ENCODE measurements at places on chromosomes 5 and 9.

DNA sequence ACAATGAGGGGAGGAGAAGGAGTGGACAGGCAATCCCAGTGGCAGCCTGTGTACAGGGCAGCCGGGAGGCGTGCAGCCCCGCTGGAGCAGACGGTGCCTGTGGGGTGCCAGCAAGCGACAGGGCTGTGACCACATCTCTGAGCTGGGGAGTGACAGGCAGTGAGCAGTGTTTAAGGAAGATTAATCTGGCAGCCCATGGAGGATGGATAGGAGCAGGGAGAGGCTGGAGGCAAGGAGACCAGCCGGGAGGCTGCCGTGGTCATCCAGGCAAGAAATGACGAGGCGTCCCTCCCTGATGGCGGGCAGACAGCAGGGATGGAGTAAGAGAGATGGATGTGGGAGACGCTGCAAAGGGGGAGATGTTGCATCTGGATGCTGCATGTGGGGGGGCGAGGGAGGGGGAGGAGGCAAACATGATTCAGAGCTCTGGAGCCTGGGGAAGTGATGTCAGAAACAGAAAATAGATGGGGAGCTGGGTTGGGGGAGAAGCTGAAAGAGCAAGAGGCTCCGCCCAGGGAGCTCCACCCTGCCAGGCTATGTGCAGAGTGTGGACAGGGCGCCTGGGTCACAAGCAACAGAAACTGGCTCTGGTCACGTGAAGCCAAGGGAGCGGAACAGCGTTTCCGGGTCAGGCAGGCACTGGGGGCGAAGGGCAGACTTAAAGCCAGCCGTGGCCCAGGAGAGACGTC lies 12.6 kb downstream of the UNC5A start:
- DNase-seq: no peak

DNA sequence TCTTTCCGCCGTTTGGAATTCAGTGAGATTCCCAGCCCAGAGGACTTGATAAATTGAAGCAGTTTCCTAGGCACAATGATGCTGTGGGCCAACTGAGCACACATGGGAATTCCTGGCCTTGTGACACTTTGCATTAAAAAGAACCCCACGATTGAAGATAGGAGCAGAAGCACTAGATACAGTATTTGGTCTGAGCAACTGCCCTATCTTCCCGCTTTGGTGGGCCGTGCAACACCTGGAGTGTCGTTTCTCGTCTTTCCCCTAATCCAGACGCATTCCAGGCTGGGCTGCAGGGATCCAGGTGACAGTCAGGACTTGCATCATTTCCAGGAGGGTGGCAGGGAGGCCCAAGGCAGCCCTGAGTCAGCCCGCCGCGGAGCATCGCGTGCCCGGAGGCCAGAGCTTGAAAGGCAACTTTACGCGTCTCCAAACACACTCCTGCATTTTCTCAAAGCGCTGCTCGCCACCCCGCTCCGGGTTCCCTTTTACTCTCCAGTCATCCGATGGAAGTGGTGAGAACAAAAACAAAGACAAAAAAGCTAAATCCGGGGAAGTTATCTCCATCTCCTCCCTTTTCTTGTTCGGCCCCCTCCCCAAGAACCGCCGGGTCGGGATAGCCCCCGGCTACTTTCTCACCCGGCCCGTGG lies 753 bp upstream of the STC2 start:
- no peak for DNase-seq

DNA sequence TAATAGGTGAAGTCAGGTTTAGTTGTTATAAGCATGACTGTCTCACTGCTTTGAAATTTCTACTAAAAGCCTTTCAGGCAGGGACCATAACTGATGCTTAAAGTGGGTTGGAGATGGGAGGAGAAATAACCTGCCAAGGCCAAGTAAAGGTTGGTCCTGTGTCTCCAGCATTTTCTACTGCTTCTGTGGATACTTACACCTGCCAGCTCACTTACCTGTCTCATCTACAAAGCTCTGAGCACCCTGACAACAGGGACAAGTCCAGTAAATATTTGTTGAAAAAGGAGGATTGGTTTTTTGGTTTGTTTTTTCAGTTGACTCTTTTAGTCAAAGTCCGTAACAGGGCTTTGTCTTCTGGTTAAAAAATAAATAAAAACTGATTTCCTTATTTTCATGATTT lies 38.6 kb downstream of the GRAMD2B start:
- no peak for DNase-seq

GRCh38 chr9:85202596-85202995 lies 533.1 kb downstream of the NTRK2 start:
- no peak for DNase-seq

GRCh38 chr5:110590187-110590586 lies 136.3 kb downstream of the TMEM232 start:
- no peak for DNase-seq

- DNase-seq: no peak
Measured at GRCh38 chr9:96660692-96661248, 5.7 kb upstream of the PRXL2C start.

DNA sequence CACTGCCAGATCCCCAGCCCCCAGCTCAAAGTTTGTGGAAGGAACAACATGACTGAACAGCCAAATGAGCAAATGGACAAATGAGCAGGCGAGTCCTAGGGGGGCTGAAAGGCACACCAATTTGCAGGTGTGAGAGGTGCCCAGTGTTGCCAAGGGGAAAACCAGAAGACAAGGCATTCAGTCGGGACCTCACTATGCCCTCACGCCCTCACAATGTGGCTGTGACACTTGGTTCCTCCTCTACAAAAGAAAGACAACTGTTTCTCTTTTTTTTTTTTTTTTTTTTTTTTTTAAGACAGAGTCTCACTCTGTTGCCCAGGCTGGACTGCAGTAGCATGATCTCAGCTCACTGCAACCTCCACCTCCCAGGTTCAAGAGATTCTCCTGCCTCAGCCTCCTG lies 28.0 kb downstream of the TNIP1 start:
- no peak for DNase-seq

DNA sequence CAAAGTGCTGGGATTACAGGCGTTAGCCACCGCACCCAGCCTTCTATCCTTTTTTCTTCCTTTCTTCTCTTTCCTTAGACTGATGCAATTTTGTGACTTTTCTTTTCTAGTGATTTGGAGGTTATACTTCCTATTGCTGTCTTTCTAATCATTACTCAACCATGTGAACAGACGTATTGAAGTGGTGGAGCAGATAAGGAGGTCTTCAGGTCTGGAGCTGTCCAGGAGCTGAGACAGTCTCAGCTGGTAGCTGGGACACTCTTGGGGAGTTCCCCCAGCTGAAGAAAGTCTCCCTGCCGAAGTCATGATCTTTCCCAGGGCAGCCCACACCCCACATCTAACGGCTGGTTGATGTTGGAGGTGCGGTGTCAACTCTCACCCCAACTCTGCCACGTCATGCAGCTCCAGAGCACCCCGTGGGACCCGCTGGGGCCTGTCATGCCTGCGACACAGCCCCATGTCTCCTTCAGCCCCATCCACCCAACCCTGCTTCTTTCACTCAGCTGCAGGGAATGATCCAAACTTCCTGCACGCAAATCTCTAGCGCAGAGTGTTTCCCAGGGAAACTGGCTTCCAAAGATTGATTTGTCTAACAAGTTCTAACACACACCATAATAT lies 41.1 kb downstream of the NSUN2 start:
- DNase-seq: no peak

GRCh38 chr9:106670418-106670817 lies 192.5 kb upstream of the ZNF462 start:
- no peak for DNase-seq

Data from right hindlimb (tissue), 1 donor.